ENCODE measurements at places on chromosomes 5 and 9.

- DNase-seq: peak; percentile 55
These were observed 73.8 kb upstream of the ITGA2 start for GRCh38 chr5:52915176-52915875.

DNA sequence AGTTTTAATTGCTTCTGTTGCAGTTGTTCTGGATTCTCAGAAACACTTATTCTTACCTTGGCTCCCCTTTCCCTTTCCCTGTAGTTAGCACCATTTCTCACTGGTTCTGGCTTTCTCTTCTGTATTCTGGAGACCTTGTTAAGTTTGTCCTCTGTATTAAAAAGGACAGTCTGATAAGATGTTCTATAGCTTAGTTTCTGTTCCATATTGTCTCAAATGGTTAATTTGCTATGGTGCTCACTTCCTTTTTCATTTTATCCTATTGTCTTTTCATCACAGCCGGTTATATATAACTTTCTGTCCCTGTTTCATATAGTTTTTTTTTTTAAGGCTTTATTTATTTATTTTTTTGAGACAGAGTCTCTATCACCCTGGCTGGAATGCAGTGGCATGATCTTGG lies 41.4 kb upstream of the KIAA1958 start:
- no peak for DNase-seq

- no peak for DNase-seq
These were observed 92.2 kb downstream of the DOCK8 start for GRCh38 chr9:306907-307306.

DNA sequence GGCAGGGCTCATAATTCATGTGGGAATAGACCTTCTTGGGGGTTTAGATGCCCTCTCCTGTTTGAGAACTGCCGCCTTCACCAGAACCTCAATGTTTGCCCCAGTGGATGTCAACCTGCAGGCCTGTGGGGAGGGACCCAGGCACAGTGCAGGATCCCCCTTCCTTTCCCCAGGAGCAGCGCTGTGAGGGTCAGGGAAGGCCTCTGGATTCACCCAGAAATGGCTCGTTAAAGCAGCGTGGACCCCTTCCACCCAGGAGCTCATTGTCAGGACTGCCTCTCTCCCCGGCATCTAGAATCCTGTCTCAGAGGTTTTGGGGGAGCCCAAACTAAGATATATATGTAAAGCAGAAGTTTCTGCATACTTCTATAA lies 188.3 kb downstream of the GADD45G start:
- no peak for DNase-seq

GRCh38 chr9:129627556-129628440 lies 1.8 kb downstream of the NTMT1 start:
- no peak for DNase-seq

DNA sequence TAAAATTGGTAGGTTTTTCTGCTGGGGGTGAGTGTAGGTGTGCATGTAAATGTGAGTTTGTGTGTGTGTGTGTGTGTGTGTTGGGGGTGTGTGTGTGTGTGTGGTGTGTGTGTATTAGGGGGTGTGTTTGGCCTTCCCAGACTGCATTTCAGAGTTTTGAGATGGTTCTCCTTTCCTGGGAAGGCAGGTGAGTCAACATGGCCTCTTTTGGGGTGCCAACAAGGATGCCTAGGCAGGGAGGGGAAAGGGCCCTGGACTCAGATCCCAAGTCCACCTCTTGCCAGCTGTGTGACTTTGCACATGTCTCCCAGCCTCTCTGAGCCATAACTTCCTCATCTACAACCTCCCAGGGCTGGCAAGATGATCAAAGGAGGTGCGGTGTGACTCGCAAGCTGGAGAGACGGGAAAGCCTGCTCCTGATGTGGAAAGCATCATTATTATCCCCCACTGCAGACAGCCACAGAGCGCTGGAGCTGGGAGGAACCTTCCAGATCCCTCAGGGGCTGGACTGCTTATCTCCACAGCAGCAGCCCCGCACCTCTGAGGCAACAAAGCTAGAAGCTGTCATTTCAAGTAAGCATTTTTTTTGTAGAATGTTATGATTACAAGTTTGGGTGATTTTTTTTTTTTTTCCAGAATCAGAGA lies 63.5 kb upstream of the TBC1D2 start:
- DNase-seq: no peak

- DNase-seq: no peak
These were observed 91.2 kb upstream of the CPEB4 start for GRCh38 chr5:173796721-173797495.

GRCh38 chr9:18554244-18554643 lies 80.3 kb downstream of the ADAMTSL1 start:
- DNase-seq: peak; percentile 77

GRCh38 chr9:87684627-87685219 lies 41.2 kb upstream of the CTSL start:
- no peak for DNase-seq

GRCh38 chr5:140042643-140043507 lies at the start of gene NRG2:
Gene NRG2, minus strand, starts transcription at chr5:140043299.
- no peak for DNase-seq

GRCh38 chr5:74063821-74064220 lies 437.8 kb downstream of the ARHGEF28 start:
- DNase-seq: no peak

DNA sequence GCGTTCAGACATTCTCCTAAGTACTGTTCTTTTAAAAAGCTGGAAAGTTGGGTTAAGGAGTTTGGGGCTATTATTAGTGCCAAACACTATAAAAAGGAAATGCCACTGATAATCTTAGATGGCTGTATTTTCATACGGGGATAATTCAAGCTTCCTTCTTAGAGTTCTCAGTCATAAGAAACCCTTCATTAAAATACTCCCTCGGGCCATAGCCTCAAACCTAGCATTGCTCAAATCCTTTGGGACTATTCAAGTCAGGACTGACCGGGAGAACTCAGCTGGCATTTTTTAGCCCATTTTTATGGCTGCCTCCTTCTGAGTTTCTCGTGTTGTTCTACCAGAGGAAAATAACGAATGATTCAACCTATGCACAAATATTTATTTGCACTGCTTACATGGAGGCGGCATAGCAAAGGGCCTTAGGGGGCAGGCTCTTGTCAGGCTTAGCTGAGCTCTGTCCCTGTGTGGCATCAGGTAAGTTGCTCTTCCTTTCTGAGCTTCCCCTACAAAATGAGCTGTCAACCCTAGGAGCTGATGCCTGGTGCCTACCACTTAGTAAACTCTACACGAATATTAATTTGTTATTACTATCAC lies 33.5 kb upstream of the ADAM19 start:
- DNase-seq: no peak

- no peak for DNase-seq
These were observed 616 bp downstream of the RNF130 start for GRCh38 chr5:180070756-180071530.

DNA sequence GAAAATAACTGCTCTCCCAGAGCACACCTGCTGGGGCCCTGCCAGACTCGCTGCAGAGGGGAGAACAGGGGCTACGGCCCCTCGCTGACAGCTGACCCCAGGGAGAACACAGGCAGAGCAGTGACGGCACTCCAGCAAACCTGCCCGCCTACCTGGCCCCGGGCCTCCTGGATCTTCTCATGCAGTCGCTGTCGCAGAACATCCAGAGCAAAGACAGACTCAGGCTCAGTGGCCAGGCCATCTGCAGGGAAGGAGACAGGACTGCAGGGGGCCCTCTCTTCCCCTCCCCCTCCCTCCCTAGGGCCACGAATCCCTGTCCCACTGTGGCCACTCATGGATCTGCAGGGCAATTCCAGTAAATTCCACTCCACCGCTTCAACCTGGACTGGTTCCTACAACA lies 2.4 kb downstream of the SURF6 start:
- DNase-seq: no peak

GRCh38 chr9:297104-297972 lies 82.7 kb downstream of the DOCK8 start:
- peak; percentile 44 for DNase-seq

DNA sequence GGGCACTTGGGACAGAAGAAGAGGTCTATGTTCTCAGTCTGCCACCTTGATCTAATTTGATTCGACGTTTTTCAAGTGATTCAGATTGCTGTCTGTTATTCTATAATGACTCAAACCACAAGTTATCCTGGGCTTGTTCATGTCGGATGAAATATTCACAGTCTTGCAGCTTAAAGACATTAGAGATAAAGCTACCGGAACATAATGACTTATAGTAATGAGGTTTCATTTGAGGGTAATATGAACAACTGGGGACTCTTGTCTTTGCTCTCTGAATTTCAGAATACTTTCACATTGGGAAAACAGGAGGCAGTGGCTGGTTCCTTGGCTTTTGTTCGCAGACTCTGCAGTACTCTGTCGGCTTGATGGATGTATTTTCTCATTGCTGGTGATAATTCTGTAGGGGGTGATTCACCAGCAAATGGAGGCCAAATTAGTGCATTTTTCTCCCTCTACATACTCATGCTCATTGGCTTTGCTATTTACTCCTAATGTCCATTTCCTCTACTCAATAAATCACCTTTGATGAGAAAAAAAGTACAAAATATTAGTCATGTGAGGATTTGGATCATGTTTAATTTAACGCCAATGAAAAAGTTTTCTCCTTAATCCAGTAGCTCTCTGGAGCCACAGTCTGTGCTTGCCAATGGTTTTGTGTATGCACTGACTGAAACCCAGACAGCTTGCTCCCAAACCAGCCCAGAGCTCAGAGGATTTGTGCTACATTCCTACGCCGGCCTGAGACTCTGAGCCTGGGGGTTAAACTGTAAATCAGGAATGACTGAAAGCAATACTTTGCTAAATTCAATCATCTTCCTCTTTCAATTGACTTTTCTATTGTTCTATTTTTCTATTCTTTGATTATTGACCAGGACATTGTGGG lies 154.7 kb upstream of the ANKH start:
- DNase-seq: no peak

DNA sequence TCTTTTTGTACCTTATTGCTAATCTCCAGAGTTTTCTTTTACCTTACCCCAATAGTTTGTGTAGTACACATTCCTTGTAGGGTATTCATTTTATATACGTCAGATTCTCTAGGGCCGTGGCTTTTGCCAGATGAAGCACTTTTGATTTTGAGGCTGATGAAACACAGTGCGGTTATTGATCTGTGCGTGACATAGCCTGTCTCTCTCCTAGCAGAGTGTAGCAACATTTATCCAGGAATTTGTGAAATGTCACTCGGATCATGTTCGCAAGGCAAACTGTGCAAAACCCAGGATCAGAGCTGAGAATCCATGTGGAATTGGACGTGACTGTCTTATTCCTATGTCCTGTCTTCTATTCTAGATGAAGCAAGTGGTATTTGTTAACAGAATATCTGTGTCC lies 142.0 kb upstream of the SH3GL2 start:
- DNase-seq: no peak

GRCh38 chr9:14095277-14095676 lies 218.7 kb downstream of the NFIB start:
- no peak for DNase-seq

GRCh38 chr5:131224387-131225201 lies 39.3 kb upstream of the CDC42SE2 start:
- DNase-seq: no peak

Measured in LNCaP clone FGC (cell line).